ENCODE measurements at places on chromosomes 5 and 9.

- no peak for DNase-seq
Measured at GRCh38 chr9:134357631-134358025, 31.4 kb downstream of the RXRA start.

- peak; percentile 6 for DNase-seq
Measured at GRCh38 chr5:135667673-135668072, 88.9 kb upstream of the CXCL14 start.

GRCh38 chr5:18311266-18311665 is 677.0 kb downstream of the TAF11L14 start:
- no peak for DNase-seq

- DNase-seq: no peak
Measured at GRCh38 chr9:91845879-91846278, 104.1 kb downstream of the ROR2 start.

- DNase-seq: no peak
Measured at GRCh38 chr5:179261301-179262125, 83.7 kb downstream of the ADAMTS2 start.

- DNase-seq: no peak
Measured at GRCh38 chr9:37508135-37508833, 22.5 kb downstream of the POLR1E start.

- DNase-seq: no peak
Measured at GRCh38 chr9:72276429-72276828, 88.6 kb downstream of the ZFAND5 start.

GRCh38 chr5:160627921-160628618 is 206.4 kb downstream of the PTTG1 start:
- DNase-seq: no peak

- DNase-seq: no peak
Measured at GRCh38 chr5:169697511-169697890, 60.4 kb downstream of the DOCK2 start.

GRCh38 chr5:164233791-164234190 is 728.4 kb downstream of the MAT2B start:
- DNase-seq: no peak

DNA sequence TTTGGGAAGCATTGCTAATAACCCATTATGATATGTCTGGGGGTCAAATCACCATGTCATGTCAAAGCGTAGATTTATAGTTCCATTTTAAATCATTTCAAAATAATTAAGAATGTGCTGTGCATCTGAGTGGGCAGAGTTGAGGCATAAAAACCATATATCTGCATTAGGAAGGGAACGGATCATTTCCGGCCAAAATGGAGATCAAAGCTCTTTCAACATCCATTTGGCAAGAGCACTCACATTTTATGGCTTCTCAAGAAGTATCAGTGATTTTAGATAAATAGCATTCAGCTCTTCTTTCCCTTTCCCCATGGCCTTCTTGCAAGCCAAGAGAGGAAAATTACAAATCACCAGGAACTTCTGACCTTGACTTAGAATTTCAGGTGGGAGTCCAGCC is 89.9 kb downstream of the HSPA4 start:
- DNase-seq: no peak

DNA sequence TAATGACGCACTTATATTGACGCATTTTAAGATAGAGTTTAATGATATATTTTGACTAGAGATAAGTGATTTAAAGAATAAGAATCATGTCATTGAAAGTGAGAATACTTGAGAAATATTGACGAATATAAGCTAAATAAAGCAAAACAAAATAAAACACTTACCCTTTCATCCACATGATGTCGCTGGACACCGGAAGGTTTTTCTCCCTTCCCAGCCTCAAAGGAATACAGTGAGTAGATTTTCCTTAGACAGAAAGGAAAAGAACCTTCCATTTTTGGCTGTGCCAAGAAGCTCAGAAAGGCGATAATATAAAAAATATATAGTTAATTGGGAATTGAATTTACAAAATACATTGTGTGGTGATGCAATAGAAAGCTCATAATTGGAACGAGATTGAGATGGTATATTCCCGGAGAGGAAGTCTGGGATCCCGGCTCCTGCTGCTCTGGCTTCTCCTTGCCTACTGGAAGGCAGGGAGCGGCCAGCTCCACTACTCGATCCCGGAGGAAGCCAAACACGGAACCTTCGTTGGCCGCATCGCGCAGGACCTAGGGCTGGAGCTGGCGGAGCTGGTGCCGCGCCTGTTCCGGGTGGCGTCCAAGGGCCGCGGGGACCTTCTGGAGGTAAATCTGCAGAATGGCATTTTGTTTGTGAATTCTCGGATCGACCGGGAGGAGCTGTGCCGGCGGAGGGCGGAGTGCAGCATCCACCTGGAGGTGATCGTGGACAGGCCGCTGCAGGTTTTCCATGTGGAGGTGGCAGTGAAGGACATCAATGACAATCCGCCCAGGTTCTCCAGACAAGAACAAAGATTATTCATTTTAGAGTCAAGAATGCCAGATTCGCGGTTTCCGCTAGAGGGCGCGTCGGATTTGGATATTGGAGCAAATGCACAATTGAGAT is at the start of gene PCDHA5:
Gene PCDHA5 (plus strand): TSS at position 239 of the 906 bp plus-strand sequence.
- DNase-seq: no peak

GRCh38 chr9:114666851-114667250 is 9.2 kb upstream of the TEX53 start:
- DNase-seq: no peak

- DNase-seq: no peak
Measured at GRCh38 chr5:112306956-112307355, 112.1 kb downstream of the EPB41L4A start.

GRCh38 chr9:22700171-22700570 is 253.5 kb downstream of the DMRTA1 start:
- peak; percentile 63 for DNase-seq

GRCh38 chr5:159052401-159053011 is 47.2 kb downstream of the EBF1 start:
- no peak for DNase-seq

DNA sequence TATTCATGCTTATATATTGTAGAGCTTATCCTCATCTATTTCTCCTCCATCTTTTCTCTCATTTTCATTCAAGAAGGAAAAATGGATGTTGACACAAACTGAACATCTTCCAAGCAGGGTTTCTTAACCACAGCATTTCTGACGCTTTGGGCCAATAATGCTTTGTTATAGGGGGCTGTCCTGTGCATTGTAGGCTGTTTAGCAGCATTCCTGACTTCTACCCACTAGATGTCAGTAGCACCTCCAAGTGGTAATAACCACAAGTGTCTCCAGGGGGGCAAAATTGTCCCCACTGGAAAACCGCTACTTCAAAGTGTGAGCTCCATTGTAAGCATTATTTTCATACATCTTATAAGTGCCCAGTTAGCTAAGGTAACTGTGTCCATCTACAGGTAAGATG is 2.6 kb upstream of the TXNDC8 start:
- DNase-seq: no peak

GRCh38 chr9:97908705-97909104 is 13.6 kb downstream of the TRMO start:
- DNase-seq: no peak

DNA sequence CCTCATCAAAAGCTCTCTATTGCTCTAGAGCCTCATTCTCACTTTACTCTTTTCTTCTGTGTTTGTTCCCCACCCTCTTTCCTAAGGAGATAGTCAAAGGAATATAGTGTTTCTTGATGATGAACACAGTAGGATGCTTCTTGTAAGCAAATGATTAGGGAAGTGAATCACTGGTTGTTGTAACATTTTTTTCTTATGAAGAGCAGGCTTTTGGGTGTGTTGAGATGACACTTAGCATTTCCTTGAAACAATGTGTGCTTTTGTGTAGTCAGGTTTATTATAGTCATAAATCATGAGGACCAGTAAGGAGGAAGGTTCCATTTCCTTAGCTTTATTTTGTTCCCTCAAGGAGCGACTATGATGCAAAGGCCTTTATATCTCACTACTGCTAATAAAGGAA is 1991.3 kb upstream of the C9orf72 start:
- no peak for DNase-seq

GRCh38 chr5:181161534-181162175 is 14.3 kb downstream of the OR2V2 start:
- DNase-seq: no peak

GRCh38 chr5:68534956-68535520 is 319.5 kb downstream of the PIK3R1 start:
- DNase-seq: no peak

DNA sequence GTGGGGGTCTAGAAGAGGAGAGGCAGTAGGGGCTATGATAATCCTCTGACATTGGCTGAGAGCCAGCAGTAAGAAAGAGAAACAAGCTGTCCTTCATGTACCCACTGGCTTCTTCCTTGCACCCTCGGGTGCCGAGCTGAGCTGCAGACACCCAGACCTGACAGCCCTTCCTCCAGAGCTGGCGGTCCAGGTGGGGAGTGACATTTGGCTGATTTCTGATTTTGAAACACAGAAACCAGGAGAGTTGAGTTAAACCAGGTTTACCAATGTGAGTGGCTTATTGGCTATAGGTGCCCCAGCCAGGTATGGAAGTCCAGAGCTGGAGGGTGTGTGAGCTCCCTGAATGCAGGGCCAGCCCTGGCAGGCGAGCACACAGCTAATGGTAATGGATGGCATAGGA is 59.2 kb downstream of the GADD45G start:
- no peak for DNase-seq

DNA sequence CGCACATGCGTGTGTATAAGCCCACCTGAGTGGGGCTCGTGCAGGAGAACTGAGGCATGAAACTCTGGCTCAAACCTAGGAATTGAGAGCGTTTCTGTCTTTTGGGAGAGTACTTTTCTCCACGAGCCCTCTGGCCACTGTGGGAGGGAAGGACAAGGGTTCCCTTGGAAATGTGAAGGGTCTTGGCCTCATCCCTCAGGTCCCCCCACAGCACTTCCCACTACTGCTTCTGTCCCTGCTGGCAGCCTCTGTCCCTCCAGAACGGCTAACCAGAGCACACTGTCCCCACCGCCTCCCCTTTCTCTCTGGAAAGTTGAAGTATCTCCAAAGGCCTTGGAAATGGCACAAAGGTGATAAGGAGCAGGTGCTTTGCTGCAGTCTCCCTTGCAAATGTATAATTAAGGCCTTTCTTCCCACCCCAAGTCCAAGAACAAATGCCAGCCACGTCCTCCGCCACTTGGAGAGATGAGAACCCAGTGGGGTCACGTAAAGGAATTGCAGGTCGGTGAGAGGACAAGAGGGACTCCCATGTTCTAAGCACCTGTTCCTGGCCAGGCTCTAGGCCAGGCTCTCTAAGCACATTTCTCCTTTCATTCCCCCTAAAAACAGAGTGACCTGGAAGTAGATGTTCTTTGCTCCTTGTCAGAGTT is 107.9 kb upstream of the LMX1B start:
- DNase-seq: no peak

GRCh38 chr9:89519366-89519805 is 21.5 kb upstream of the SEMA4D start:
- no peak for DNase-seq

- DNase-seq: no peak
Measured at GRCh38 chr5:83512061-83512745, 40.7 kb downstream of the VCAN start.

DNA sequence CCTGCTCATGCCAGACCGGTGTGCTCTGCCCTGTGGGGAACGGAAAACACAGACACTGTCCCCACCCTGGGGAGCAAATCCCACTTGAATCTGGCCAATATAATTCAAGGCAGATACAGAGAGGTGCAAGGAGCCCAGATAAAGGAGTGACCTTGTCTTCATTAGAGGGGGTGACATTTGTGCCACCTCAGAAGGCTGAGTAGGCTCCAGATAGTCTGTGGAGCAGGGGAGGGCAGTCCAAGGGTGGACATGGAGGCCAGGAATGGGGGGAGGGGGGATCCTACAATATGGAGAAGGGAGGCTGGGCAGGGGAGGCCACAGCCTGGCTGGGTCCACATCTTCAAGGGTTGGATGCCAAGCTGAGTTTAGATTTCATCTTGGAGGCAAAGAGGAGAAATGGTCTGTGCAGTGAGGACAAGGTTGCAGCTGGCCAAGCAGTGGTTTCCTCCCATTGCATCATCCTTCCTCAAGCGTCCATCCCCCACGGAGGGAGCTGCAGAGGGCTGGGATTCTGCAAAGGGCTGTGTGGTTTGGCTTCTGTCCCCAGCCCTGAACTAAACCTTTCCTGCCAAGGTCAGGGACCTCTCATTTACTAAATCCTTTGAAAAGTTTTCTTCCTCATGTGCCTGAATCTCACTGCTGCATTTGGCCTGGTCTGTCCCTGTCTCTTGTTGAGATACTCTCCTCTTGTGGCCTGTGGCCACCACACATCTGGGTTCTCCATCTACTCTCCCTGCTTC is 60.1 kb downstream of the GALNT12 start:
- no peak for DNase-seq

- DNase-seq: no peak
Measured at GRCh38 chr5:166505544-166505943, 1785.9 kb upstream of the WWC1 start.

DNA sequence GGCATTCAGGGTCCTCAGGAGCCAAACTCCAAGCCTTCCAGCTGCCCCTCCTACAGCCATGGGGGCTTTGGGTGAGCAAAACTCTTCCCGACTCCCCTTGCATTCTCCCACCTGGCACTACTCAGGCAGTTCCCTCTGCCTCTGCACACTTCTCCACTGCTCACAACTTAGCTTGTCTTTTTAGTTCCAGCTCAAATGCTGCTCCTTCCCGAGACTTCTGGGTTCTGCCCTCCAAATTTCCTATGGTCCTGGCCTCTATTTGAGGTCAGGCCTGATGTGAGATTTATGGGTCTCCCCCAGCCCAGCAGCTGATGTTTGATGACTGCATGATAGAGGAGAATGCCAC is 5.7 kb upstream of the SLC25A48 start:
- DNase-seq: no peak

DNA sequence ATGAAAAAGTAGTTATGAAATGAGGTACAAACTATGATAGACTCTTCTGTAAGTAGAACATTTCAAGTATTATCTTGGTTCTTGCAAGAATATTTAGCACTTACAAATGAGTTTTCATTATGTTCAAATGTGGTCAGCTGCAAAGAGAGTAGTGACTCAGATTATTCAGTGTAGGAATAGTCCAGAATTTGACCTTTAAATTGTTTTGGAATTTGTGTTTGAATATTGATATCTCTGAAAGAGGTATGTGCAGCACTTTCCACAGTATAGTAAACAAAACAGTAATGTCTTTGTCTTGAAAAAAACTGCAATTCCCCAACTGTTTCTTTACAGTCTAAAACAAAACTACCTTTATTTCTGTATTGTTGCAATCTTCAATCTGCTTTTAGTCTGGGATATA is 56.1 kb downstream of the WDR70 start:
- DNase-seq: no peak

DNA sequence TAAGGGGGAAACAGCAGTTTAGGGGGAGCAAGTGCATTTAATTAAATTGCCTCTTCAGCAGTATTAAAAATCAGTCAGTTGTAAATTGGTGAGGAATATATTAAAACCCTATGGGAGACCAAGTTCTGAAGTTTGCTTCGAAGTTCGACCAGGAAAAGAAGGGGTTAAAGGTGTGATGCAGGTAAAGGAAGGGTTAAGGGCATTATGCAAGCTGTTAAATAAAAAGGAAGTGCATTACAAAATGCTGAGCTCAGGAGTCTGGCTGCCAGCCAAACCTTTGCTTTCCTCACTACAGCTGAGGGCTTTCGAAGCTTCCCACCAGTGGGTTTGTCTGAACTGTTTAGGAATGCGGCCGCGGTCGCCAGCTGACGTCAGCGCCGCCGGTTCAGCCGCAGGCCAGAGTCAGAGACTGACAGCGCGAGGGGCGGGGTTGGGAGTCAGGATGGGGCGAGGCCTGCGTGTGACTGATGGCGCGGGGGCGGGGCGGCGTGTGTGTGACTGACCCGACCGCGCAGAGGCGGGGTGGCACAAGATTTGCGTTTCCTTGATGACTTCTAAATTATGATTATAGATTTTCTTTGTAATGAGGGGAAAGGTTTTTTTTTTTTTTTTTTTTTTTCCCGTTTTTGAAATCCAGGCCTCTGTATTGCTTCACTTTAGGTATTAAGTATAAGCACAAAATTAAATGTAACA is 76.6 kb downstream of the ZSWIM6 start:
- peak; percentile 93 for DNase-seq

Data from NCI-H748 treated with DMSO at 0.1 percent for 48 hours (cell line).